GM12891 (cell line): ENCODE measurements at places on chromosomes 13 and 19.

GRCh38 chr19:57870225-57870624 is 18.6 kb downstream of the ZNF814 start:
- DNase-seq: no peak

GRCh38 chr19:11860721-11861120 is 12.2 kb downstream of the ZNF439 start:
- no peak for DNase-seq

GRCh38 chr13:35768073-35768472 is 291.6 kb upstream of the MAB21L1 start:
- DNase-seq: no peak

GRCh38 chr13:113226873-113227450 is 17.5 kb downstream of the CUL4A start:
- DNase-seq: no peak

DNA sequence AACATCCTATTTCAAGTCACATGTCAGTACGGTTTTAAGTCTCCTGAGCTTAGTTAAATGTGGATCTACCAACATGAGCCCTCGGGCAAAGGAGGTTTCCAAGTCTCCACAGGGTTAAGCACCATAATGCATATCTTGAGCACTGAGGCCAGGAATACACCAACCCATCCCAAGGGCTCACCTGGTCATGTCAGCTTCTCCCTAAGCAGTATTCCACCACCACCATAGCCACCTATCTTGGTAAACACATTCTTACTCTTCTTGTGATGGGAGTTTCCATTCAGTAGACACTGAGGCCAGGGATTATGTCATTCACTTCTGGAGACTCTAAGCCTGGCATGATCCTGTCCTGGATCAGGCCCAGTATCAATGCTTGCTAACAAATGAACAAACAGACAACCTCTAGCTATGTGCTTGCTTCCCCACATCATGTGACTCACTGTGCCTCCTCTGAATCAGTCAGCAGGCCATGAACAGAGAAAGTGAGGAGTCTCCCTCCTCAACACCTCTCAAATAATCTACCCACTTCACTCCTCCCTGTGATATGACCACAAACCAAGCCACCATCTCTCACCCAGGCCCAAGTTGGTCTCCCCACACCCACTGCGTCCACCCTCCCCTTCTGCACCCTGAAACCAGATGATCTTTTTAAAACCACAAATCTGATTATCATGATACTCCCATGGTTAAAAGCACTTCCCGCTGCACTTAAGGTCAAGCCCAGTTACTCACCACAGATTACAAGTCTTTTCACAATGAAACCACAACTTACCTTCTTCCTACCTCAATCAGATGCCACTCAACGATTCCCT is 5.8 kb downstream of the PEG3 start:
- no peak for DNase-seq

GRCh38 chr13:40679480-40679985 is 13.1 kb upstream of the FOXO1 start:
- DNase-seq: no peak

GRCh38 chr13:111017755-111018459 is 97.2 kb upstream of the ARHGEF7 start:
- no peak for DNase-seq

DNA sequence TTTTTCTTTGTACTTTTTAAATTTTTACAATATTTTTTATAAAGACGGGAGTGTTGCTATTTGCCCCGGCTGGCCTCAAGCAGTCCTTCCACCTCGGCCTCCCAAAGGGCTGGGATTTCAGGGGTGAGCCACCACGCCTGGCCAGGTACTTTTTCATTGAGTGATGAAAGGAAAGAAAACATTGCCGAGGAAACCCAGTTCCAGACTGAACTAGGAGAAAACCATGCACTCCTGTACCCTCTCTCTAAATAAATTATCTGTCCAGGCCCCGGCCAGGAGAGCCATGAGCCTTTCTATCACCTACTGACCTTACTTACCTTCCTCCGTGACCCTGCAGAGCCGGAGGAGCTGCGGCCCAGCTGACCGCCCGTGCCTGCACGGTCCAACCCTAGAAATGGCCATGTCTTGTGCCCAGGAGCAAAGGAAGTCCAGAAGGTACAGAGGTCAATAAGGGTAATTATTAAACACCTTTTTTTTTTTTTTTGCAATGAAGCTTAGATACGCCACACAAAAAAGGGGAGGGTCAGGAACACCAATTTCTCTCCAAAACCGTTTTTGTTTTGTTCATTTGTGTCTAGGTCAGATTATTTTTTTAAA is at the start of gene SLC7A9:
Gene SLC7A9, minus strand, starts transcription at position 399 of the 597 bp plus-strand sequence. CDS start 1,233 bp downstream, outside the sequence.
- DNase-seq: no peak

GRCh38 chr19:5966941-5967340 is 11.0 kb downstream of the RANBP3 start:
- no peak for DNase-seq

DNA sequence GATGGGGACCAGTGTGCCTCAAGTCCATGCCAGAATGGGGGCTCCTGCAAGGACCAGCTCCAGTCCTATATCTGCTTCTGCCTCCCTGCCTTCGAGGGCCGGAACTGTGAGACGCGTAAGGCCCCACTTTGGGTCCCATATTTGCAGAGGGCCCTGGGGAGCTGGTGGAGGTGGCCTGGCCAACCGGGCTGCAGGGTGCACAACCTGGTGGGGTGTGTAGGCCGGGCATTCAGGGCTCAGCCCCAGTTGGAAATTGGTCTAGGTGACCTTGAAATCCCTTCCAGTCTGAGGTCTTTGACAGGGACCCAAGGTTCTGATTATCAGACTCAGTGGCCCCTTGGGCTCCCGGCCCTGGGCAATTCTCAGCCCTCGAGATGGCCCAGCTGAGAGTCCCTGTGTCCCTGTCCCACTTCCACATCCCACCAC is 8.3 kb downstream of the F7 start:
- DNase-seq: no peak

DNA sequence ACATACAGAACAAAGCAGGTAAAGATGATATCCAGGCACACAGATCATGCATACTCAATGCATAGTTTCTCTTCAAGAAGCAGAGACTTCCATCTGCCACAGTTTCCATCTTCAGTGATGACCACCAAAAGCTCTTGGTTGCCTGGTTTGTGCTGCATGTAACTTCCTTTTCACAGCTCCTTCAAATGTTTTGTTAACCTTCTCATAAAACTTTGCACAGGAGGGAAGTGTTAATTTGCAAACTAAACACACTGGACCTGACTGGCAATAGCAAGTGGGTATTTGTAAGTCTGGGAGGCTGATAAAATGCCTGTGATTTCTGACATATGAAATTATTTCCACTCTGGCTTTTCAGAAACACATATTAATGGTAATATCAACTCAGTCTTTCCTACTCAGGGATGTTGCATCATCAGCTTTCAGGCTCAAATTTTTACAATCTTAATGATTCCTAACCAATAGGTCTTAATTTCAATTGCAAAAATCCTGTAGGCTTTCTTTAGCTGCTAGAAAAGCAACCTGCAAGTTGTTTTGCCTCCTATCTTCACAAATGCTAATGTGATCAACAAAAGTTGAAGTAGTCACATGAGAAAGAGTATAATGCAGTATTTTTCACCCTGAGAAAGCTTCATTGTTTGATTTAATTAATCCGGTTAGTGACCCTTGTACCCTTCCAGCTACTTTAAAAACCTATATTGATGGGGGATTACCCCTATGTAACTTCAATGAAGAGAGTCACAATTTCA is 575.6 kb downstream of the DIAPH3 start:
- DNase-seq: no peak

- no peak for DNase-seq
Measured at GRCh38 chr13:98910501-98910951, 67.3 kb downstream of the DOCK9 start.

GRCh38 chr19:56671613-56671994 is at the start of gene ZNF835:
TSS of gene ZNF835 (minus strand) at chr19:56671757. CDS start at chr19:56665198, 6,559 bp downstream.
- peak; percentile 39 for DNase-seq

- DNase-seq: no peak
Measured at GRCh38 chr19:45074744-45075300, 1.5 kb downstream of the ZNF296 start.

DNA sequence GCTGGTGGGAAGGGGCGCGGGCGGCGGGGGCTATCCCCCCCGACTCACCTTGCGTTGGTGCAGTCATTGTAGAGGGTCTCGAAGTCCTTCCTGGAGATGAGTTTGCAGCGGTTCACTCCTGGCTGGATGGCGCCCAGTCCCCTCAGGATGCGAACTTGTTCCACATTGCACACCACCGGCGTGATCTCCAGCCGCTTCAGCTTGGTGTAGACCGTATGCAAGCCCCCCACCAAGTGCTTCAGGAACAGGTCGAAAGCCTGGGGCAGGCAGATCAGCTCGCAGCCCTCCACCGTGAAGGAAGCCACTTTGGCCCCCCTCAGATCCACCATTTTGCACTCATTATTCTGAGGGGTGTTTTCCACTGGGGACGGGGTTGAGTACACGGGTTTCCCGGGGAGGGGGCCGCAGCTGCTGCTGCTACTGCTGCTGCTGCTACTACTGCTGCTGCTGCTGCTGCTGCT is 1.1 kb downstream of the DACH1 start:
- DNase-seq: no peak

GRCh38 chr19:43527860-43528622 is 1.0 kb upstream of the ETHE1 start:
- no peak for DNase-seq

DNA sequence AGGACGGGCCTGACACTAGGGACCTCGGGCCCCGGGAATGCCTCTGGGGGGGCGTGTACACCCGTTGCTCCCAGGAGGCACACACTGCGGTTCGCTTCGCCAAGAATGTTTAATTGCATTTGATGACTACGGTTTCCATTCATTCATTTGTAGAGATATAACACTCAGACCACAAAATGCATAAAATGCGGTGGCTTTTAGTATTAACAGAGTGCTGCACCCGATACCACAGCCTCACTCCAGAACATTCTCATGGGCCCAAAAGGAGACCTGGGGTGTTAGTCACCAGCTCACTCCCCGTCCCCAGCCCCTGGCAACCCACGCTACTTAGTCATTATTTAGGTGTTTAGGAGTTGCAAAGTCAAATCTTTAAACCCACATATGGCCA is 21.8 kb downstream of the HCN2 start:
- DNase-seq: no peak

DNA sequence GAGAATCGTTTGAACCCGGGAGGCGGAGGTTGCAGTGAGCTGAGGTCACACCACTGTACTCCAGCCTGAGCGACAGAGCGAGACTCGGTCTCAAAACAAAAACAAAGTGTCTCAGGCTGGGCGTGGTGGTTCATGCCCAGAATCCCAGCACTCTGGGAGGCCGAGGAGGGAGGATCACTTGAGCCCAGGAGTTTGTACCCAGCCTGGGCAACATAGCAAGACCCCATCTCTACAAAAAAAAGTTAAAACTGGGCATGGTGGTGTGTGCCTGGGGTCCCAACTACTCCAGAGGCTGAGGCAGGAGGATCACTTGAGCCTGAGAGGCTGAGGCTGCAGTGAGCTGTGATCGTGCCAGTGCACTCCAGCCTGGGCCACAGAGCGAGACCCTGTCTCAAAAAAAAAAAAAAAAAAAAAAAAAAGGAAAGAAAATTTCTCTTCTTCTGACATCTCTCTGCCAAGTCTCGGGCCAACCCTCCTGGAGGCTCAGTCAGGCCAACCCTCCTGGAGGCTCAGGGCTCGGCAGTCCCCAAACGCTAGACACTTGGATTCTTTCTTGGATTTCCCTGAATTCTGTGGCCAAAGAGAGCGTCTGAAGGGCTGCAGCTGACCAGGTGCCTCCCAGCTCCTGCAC is 26.3 kb downstream of the ARID3A start:
- DNase-seq: no peak

DNA sequence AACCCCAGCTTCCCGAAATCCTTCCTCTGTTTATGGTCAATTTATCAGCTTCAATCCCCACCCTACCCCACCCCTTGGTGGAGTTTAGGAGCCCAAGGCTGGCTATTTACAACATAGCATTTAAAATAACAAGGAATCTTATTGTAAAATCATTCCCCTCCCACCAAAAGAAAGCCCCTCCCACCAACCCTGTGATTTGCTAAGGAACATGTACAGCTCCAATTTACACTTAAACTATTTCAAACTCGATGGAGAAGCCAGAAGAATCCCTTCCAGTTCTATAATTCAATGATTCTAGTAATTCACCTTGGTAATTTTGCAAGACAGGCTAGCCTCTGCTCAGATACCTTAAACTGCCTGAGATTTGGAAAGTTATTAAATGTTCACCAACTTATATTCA is 3.0 kb downstream of the LATS2 start:
- no peak for DNase-seq

GRCh38 chr13:49436890-49437289 is 7.0 kb downstream of the CAB39L start:
- DNase-seq: no peak

GRCh38 chr13:26989957-26990713 is 181.5 kb downstream of the USP12 start:
- no peak for DNase-seq

DNA sequence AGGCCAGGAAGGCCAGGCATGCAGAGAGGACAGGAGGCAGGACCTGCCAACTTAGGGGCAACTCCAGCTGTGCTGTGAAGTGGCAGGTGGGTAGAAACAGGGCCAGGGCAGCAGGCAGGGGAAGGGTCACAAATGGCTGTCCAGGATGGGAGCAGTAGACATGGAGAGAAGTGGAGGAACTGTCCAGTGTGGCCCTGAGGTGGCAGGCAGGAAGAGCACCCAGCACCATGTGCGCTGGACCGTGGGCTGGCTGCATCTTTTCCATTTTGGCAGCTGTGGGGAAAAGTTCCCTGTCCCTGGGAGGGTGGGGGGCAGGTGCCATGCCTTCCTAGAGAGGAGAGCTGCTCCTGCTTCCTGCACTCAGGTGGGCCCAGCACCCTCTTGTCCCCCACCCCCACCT is 13.8 kb downstream of the DEDD2 start:
- DNase-seq: no peak

GRCh38 chr19:29255912-29256311 is 43.0 kb upstream of the UQCRFS1 start:
- DNase-seq: no peak

- DNase-seq: no peak
Measured at GRCh38 chr19:33673996-33674625, 52.4 kb downstream of the CHST8 start.

GRCh38 chr19:8316351-8317125 is 4.6 kb downstream of the NDUFA7 start:
- DNase-seq: no peak

DNA sequence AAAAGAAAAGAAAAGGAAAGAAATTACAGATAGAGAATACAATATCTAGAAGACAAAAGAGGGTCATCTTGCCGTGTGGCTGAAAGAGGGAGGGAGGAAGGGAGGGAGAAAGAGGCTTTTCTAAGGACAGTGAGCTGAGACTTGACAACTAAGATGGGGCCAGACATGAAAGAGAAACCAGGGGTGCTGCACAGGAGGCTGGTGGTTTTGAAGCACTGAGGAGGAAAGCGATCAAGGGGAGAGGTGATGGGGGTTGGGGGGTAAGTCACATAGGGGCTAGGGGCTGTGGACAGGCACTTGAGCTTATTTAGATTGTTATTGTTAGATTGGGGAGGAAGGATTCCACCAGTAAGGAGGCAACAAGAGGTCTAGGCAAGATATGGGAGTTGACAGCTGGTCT is 17.3 kb downstream of the PNPLA6 start:
- DNase-seq: peak; percentile 63

DNA sequence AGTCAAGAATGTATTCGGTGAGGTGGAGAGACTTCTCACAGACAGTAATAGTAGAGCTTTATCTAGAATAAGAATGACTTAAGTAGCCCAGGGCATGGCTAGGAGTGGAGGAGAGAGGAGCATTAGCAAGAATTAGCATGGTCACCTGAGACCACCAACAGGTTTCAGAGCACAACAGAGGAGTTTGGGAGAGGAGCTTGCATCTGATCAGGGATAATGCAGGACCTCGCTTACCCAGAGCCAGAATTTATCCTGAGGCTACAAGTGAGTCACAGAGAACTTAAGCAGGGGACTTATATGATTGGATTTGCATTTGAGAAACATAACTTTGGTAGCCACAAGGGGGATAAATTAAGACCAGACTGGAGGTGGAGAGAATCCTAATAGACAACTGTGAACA is 102.1 kb upstream of the FNDC3A start:
- no peak for DNase-seq
